AG09309 (cell line): ENCODE measurements at places on chromosomes 6 and 20.

- no peak for DNase-seq
Measured at GRCh38 chr20:15113144-15113773, 775.8 kb upstream of the FLRT3 start.

DNA sequence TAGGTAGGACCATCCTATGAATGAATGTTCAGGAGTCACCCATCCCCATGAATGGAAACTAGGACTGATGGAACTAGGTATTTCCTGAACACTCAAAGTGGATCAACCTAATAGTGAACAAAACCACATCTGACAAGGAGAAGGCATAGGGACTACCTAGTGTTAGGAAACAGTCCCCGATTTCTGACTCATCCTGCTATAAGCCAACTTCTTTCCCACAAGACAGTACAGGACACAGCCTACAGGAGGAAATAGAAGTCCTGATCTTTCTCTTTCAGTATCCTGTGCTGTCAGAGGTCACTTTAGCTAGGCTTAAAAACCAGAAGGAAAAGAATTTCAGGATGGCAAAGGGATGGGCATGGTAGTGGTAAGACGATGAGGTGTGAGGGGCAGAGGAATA is 19.5 kb upstream of the GMDS start:
- no peak for DNase-seq

- no peak for DNase-seq
Measured at GRCh38 chr6:35694462-35694861, 5.7 kb upstream of the FKBP5 start.

GRCh38 chr20:62776692-62777527 is 19.4 kb upstream of the MRGBP start:
- no peak for DNase-seq

- no peak for DNase-seq
Measured at GRCh38 chr6:168001029-168001332, 3.5 kb downstream of the KIF25 start.

DNA sequence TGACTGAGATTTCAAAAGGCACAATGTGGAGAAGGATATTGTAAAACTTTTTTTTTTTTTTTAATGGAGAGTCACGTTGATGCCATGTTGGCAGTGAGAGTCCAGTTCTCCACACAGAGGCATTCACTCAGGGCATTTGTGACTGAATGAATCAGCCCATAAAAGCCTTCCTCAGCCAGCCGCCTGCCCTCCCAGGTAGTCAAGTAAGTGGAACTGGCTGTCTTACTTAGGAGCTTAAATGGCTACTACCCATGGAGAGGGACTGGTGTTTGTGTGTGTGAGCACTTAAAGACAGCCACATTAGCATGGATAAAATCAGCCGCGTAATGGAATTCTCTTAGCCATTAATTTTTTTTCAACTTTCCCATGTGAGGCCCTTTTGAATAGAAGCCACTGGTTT is 12.6 kb downstream of the AAR2 start:
- no peak for DNase-seq

DNA sequence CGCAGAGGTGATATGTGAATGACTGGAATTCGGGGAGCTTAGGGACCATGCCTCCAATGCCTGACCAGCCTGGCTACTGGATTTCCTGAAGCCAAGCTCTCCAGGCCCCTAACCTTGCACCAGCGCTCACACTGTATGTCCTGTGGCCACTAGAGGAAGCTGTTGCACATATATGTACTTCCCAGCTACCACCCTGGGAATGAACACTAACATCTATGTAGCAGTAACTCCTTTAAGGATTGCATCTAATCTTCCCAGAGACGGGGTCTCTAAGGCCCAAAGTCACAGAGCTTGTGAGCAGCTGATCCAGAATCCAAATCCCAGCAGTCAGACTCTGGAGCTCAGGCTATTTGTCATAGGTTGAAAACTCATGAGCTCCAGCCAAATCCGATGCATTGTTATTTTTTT is 20.4 kb upstream of the BPIFB1 start:
- DNase-seq, result no peak

DNA sequence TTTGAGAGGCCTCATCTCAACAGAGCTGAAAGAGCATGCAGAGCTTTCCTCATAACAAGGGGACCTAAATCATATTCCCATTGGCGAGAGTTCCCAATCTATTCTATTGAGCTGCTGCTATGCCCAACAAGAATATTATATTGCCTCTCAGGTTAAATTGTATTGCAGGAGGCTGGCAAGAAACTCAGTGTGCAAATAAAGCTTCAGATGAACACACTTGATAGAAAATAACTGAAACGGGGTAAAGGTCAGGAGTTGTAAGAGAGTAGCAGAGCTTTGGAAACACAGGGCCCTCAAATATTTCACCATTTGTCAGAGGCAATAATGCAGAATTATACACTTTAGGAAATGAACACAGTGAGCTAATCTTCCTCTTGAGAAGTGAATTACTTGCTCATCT is 364.3 kb upstream of the SPTLC3 start:
- no peak for DNase-seq

- DNase-seq, result no peak
Measured at GRCh38 chr6:166929542-166930189, 26.7 kb downstream of the RNASET2 start.

DNA sequence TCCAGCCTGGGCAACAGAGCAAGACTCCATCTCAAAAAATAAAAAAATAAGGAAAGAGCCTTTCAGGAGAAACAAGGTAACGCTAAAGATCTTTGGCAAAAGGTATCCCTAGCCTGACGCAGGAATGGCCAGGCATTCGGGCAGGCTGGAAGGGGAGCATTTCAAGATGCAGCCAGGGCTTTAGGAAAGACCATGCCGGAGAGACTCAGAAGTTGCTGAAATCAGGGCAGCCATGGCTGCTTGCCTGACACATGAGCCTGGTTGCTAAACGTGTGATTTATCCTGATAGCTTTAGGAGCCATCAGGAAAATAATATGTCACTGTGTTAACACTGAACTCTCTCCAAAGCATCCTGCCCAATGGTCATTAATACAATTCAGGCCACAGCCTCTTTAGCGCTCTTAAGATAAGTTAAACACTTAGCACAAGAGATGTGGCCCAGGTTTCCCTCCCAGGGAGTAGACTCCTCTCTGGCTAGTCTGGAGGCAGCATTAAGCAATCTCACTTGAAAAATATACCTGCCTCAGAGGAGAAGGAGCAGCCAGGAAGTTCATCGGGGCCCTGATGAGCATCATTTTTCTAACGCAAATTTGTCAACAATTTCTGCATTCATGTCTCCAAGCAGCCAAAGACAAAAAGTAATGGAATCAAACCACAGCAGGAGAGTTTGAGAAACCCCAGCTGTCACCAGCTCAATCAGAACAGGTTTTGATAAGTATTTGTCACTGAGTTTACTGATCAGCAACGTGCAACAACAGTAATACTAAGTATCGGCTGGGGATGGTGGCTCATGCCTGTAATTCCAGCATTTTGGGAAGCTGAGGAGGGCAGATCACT is 200.0 kb downstream of the ZMYND8 start:
- DNase-seq, result no peak

DNA sequence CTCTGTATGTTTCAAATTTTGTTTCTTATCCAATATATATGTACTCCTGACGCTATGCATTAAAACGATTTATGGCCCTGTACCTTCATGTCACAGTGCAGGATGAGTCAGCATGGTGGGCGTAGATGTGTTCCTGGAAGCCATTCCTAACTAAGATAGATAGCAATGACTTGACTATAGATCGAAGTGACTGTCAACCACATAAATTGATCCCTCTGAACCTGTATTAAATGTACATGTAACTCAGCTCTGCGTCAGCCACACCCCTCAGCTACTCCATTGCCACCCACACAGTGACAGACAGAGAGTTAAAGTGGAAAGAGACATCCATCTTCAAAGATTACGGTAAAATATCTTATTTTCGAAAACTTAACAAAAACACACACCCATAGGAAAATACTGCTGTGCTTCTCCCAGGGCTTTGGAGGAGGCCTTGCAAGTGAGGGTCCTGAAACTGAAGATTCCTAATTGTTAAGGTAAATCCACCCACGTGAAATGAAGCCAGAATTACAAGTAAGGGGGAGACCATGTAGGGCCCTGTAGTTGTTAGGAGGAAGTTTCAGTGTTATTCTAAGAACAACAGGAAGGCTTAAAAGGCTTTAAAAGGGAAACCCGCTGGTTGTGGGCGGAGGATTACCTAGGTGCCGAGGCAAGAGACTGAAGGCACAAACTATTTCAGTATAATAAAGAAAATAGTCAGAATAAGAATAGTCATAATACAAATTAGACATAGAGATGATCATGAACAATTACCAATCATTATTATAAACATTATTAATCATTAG is 10.3 kb upstream of the RAD21L1 start:
- no peak for DNase-seq

DNA sequence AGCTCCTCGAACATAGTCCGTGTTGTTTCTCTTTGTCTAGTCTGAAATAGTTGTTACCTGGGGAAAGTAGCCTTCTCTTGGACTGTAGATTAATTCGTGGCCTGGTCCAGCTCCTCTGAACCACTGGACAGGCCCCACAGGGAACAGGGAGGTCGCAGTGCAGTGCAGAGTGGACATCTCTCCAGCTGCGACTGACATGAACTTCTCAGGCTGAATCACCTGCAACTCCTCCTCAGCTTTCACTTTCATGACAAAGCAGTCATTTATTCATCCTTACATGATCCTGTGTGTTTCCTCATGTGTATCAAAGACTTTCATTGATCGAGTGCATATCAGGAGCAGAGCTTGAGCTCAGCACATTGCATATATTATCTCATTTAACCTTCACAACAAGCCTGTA is 19.1 kb upstream of the SIRPG start:
- DNase-seq, result no peak

GRCh38 chr6:46626228-46626909 is 26.2 kb downstream of the CYP39A1 start:
- no peak for DNase-seq

DNA sequence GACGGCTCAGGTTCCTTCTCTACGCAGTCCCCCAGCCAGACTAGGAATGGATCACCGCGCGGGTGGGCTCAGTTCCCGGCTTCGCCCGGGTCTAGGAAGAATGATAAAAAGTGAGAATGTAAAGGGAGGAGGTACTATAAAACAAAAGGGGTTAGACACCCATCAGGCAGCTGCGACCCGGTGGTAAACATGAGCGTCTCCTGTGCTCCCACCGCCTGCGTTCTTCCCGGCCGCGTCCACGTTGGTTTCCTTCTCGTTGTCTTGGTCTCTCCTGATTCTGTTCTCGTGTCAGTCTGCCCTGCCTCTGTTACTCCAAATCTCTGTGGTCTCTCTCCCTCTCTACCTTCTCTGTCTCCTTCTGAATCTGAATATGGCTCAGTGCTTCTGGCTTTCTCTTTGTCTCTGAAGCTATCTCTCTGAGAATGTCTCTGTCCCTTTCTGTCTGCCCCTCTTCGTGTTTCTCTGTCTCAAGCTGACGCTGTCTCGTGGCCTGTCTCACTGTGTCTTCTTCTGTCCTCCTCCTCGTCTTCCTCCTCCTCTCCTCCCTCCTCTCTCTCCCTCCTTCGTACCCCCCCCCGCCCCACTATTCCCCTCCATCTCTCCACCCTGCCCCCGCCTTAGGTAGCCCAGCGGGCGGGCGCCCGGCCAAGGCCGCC is 41.6 kb upstream of the FOXP4 start:
- DNase-seq, result no peak

DNA sequence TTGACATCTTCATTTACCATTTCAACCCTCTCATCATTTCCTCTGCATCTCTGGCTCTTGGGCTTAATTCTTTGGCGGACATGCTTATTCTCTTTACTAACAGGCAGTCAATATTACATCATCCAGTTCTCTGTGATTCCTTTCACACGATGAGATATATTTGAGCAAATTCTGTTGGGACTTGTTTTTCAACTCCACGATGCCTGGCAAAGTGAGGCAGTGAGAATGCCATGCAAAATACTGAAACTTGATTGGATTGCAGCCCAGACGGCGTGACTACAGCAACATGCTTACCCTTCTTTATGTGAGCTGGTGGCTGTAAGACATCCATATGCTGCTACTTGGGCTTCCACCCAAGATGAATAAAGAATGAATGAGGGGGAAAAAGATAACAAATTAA is 101.7 kb upstream of the SPACA1 start:
- DNase-seq, result no peak

- no peak for DNase-seq
Measured at GRCh38 chr20:10951904-10952303, 278.1 kb upstream of the JAG1 start.

DNA sequence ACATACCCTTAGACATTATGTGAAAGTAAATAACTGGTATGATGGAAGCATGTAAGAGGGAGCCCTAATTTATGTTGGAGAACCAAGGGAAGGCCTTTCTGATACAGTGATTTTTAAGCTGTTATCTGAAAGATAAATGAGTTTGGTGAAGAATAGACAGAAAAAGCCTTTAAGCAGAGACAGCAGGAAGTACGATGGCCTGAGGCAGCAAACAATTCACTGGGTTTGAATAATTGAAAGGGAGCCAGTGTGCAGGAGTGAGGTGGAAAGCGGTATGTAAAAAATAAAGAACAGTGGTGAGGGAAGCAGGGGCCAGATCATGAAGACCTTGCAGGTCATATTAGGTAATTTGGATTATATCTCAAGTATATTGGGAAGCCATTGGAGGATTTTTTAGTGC is 4.1 kb upstream of the RAB23 start:
- no peak for DNase-seq

DNA sequence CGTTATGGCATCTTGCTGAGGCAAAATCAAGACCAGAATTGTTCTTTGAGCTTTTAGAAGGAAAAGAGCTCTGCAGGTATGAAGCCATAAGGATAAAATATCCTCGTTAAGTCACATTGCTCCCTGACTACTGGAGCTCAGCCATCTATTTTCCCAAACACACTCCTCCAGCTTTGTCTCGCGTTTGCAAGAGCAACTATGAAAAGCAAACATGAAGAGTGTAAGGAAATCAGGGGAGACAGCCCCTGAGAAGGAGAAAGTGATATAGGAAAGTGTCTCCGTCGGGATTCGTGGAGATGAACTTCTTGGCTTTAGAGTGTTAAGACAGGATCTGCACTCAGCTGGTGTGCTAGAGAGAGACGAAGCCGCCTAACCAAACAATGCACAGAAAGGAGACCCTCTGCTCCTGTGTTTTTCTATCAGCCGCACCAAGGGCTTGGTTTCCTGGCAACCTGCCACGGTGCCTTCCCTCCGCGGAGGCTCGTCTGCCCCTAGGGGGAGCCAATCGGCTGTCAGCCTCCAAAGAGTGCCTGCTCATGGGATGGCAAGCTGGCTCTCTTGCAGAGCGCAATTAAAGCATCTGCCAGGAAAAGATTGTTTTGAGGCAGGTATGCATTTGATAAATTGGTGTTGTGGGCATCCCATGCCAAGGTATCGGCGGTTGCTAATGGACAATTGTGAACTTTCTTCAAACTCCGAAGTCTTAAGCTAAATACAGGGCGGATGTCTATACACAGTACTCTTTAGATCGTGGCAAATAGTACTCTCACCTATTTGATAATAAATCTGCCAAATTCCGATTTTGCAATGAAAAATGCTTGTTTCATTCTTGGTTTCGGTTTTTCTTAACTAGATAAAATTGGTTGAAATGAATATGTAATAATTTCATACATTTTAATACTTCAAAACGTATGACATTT is 603.2 kb downstream of the RNF144B start:
- DNase-seq, result no peak

- DNase-seq, result no peak
Measured at GRCh38 chr6:40947876-40948526, 91.0 kb downstream of the UNC5CL start.

- DNase-seq, result no peak
Measured at GRCh38 chr20:50745634-50746137, 14.3 kb downstream of the PARD6B start.

- DNase-seq, result no peak
Measured at GRCh38 chr6:93820465-93821082, 401.2 kb upstream of the EPHA7 start.
